ENCODE measurements at places on chromosomes 2 and 18.

- DNase-seq, result no peak
Observed at GRCh38 chr18:8359076-8359475, 250.2 kb upstream of the RAB12 start.

DNA sequence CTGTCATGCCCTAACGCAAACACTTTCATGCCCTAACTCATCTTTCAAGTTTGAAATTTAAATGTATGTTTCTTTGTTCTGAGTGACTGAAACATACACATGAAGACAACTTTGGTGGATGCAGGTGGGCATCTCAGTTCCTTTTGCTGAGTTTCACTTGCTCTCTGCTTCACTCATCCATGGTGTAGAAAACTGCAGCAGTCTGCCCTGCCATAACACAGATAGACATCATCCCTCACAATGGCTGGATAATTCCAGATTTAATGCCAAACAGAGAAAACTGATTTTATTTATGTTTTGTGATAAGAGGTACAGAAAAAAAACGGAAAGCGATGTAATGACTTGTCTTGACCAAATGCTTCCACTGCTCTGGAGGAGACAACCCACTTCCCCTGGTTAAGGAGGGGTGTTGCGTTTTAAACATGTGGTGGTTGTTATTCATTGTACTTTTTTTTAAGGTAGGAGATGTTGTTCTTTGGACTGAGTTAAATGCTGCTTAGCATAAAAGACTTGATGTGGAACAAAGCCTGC lies 70.4 kb downstream of the RHBDD1 start:
- DNase-seq, result no peak

GRCh38 chr18:28594034-28594433 lies 417.1 kb upstream of the CDH2 start:
- DNase-seq, result no peak

GRCh38 chr18:38956068-38956467 lies 1390.5 kb upstream of the CELF4 start:
- no peak for DNase-seq

GRCh38 chr2:11742702-11743357 lies 3.6 kb upstream of the LPIN1 start:
- DNase-seq, result no peak

All from stimulated activated CD8-positive, alpha-beta memory T cell treated with anti-CD3 and anti-CD28 coated beads, Interleukin-7, amount 100 ng/mL, for 1 hour (primary cell).